ENCODE measurements at places on chromosomes 3 and 15. TPM values are rescaled to one million over a fixed set of nuclear protein-coding genes. Genes with fewer than 3 reads are reported as not detected.

OR5H6 gene
- not detected for total RNA-seq

PCOLCE2 gene
- total RNA-seq, result 60.7 TPM

LIPH gene
- total RNA-seq, result not detected

GPR87 gene
- total RNA-seq, result not detected

ZNF80 gene
- total RNA-seq, result not detected

GOLGA8K gene
- total RNA-seq, result 0.09 TPM

FBLN2 gene
- 442 TPM for total RNA-seq

SPINT1 gene
- 0.18 TPM for total RNA-seq

Measured in smooth muscle cell of bladder (primary cell).